ENCODE measurements at places on chromosomes 16 and 17. TPM values are rescaled to one million over a fixed set of nuclear protein-coding genes. Genes with fewer than 3 reads are reported as not detected.

The FAAP100 gene
- 13.0 TPM for total RNA-seq

The LUC7L3 gene
- total RNA-seq, result 18.4 TPM

The ALOXE3 gene
- not detected for total RNA-seq

The SLFN13 gene
- 0.84 TPM for total RNA-seq

The KRTAP16-1 gene
- total RNA-seq, result not detected

The FBXO39 gene
- not detected for total RNA-seq

The SLC7A5 gene
- 27.3 TPM for total RNA-seq

The KRT20 gene
- not detected for total RNA-seq

The GGT6 gene
- total RNA-seq, result not detected
